Stimulated activated CD8-positive, alpha-beta memory T cell treated with anti-CD3 and anti-CD28 coated beads, Interleukin-2, amount 100 ng/mL, for 1 hour (primary cell): ENCODE measurements at places on chromosomes 7 and 10.

DNA sequence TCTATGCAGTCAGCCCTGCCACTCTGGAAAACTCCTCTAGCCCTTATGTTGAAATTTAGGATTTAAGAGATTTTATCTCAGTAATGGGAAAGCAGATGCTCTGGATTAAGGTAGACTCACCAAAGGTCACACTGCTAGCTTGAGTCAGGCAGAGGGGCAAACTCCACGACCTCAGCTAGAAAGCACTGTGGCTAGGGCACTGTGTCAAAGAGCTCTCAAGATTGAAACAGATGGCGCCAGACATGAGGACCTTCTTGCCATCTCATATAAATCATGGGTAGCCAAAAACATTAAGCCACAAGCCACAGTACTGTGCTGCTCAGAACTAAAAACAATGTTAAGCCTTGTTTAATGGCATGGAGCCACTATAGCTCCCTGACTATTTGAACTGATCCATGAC, 188.7 kb downstream of the DNAJC1 start:
- no peak for DNase-seq

GRCh38 chr10:18404530-18404929, 246.9 kb downstream of the NSUN6 start:
- DNase-seq, result no peak

- no peak for DNase-seq
Observed at GRCh38 chr10:96387601-96388000, 28.8 kb upstream of the OPALIN start.

GRCh38 chr7:32765185-32765584, 126.4 kb downstream of the KBTBD2 start:
- DNase-seq, result no peak

- DNase-seq, result no peak
Observed at GRCh38 chr7:36469236-36469635, 79.6 kb downstream of the ANLN start.

- no peak for DNase-seq
Observed at GRCh38 chr7:23129036-23129435, 23.5 kb downstream of the KLHL7 start.

GRCh38 chr10:86232644-86233043, 134.0 kb downstream of the GRID1 start:
- no peak for DNase-seq

GRCh38 chr10:70880077-70880534, 8.3 kb downstream of the PCBD1 start:
- DNase-seq, result peak; percentile 50

GRCh38 chr10:111545861-111546605, 469.2 kb downstream of the ADRA2A start:
- no peak for DNase-seq

GRCh38 chr10:108500396-108500795, 1335.9 kb upstream of the SORCS1 start:
- DNase-seq, result no peak

DNA sequence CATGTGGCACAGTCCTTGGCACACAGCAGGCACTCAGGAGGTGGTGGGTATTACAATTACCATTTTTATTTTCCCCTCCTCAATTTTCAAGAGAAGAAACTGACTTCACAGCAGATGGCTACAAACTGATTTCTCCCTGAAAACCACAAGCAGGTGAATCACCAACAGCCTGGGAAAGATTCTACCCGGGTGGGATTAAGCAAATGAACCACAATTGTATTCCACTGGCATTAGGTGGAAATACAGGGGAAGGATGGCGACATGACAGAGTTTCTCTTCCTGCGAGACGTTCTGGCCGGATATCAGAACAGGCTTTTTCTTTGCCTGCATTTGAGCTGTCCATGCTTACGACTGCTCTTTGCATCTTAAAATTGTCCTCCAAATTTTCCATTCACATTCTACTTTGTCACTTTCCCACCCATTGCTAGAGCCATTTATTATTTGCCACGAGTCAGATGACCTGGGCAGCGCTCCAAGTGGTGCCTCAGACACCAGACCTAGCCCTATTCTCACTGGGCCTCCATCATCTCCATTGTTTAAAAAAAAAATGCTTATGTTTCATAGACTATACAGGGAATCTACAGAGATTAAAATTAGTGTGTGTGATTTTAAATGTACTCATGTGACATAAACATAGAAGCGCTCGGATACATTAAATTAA, 4.6 kb downstream of the DENND11 start:
- no peak for DNase-seq

DNA sequence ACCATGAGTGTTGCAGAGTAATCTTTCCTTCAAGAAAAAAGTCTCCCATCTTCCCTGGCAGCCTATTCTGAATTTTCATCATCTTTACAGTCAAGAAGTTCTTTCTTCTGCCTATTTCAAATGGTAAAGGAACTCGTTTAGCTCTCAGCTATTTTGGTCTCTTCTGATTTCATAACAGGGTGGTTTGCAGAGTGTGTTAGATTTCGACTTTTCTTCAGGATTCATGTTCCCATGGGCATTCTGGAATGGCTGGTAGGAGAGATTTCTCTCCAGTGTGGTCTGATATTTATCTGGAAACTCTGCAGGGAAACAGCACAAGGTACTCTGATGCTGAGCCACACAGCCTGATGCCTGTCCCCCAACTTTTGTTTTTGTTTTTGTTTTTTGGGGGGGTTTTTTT, 111.1 kb upstream of the FAM171A1 start:
- no peak for DNase-seq

- no peak for DNase-seq
Observed at GRCh38 chr7:12178317-12178716, 32.8 kb upstream of the TMEM106B start.
